ENCODE measurements at places on chromosomes 5 and 9.

DNA sequence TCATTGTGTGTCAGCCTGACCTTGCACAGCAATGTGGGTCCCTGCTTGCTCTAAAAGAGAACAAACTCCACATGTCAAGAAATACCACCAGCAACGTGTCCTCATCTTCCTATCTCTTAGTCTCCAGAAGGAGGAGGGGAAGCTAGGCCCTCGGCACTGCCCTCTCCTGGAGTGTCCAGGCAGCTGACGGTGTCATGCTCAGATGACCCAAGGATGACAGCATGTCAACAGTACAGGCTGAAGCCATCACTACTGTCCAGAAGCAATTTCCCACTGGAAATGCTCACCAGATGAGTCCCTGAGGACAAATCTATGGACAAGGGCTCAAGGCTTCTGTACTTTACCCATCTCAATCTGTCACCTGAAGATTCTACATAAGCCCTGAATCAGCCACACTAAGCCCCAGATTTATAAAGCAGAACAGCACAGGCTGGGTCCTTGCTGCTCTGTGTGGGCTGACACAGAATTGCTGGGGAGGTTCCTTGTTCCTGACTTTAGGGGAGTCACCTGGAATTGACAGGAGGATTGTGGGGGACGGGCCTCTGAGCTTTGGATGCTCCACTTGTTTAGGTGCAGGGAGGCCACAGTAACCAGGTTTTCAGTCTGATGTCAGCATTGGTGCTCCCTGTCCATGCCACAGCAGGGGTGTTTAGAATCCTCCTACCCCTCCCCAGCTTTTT, 210.2 kb downstream of the DAB2IP start:
- DNase-seq, result no peak

- peak; percentile 12 for DNase-seq
Measured at GRCh38 chr5:53381-54174, 38.4 kb upstream of the PLEKHG4B start.

- DNase-seq, result no peak
Measured at GRCh38 chr5:148390914-148391313, 7.2 kb downstream of the FBXO38 start.

GRCh38 chr9:126440940-126441339, 114.3 kb downstream of the MVB12B start:
- no peak for DNase-seq

DNA sequence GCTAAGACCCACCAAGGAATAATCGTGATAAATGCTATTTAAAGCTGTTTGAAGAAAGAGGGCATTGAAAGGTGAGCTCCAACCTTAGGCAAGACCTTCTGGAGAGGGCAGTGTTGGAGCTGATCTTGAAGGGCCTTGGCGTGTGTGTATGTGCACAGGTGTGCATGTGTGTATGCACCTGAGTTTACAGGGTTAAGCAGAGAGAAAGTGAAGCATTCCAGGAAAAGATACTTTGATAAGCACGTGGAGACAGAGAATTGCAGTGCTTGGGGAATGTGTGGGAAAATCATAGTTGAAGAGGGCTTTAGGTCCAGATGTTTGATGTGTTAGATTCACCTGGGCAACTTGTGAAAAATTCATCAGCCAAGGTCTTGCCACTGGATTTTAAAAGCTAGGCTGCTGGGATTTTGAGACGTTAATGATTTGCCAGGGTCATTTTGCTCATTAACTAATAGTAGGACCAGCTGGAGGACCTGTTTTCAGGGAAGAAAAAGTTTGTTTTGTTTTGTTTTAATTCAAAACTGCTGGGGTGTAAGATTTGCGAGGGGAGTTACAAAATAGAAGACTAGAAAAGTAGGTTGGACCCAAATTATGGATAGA, 78.3 kb upstream of the ANKRD55 start:
- no peak for DNase-seq

DNA sequence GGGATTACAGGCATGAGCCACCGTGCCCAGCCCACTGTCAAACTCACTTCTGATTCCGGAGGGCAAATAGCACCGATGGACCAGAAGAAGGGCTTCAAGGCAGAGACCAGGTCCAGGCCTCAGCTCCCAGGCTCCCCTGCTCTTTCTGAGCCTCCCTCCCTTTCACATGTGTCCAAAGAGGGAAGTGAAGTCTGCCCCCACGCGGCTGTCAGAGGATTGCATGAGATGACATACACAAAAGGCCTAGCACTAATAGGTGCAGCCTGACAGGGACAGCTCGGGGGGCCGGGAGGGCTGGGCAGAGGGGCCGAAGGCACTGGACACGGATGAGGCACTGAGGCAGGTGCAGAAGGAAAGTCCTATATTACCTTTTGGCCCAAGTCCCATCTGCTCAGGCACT, 16.1 kb downstream of the FBP1 start:
- DNase-seq, result no peak

DNA sequence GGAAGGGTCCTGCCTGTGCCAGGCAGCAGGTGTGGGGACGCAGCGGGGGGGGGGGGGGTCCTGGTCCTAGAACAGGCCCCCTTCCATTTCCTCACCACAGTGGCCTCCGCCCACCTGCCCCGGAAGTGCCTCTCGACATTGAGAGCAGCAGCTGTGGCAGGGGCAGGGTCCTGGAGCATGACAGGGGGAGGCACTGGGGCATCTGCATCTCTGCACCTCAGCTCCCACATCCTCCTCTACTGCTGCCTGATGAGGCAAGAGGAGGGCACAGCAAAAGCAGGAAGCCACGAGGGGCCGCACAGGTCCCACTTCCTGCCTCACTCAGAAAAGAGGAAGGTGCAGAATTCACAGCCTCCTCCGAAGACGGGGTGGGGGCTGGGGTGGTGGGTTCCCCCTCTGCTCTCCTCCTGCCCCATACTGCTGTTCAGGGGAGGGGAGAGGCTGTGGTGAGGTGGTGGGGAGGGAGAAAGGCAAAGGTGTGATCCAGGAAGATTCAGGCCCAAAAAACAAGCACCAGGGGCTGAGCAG, 14.8 kb downstream of the AKNA start:
- DNase-seq, result no peak

- no peak for DNase-seq
Measured at GRCh38 chr5:151632524-151632923, 41.4 kb upstream of the FAT2 start.

DNA sequence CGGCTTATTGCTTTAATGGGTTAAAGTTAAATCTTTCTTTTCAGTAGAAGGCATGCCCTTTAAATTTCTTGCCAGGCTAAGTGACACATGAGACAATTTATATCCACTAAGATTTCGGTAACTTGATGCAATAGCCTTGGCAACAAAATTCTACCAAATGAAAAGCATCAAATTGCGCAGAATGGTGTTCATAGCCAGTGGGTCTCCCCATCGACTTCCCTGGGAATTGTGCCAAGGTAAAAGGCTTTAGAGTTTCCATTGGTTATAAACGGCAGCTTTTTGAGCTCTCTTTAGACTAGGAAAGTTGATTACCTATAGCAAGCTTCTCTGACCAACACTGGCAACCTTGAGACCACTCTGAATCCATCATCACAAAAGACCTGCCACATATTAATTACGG, 358.4 kb downstream of the ARRDC3 start:
- peak; percentile 73 for DNase-seq

DNA sequence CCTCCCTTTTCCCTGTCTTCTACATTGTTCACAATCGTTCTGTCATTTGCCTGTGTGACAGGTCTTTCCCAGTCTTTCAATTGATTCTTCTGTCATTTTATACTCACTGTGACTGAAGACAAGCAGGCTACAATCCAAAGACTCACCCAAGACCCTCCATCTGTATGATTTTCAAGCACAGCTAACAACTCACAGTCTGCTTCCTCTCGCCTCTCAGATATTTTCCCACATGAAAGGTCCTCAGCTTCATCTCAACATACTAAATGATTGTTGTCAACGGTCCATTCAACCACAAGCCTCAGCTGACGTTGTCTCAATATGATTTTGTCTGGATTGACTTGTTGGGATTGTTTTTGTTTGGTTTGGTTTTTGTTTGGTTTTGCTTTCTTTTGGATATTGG, 346.5 kb downstream of the NFIB start:
- DNase-seq, result no peak

DNA sequence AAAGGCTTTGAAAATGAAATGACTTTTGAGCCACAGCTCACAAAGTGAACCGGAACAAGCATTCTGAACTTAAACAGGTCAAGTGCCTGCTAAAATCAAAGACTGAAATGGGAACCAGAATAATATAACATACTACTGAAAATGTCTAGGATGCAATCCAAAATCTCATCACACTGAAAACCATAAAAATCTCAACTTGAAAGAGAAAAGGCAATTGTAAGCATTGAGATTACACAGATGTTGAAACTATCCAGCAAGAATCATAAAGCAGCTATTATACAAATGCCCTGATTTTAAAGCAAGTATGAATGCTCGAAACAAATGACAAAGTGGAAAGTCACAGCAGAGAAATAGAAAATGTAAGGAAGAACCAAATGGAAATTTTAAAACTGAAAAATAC, 211.5 kb upstream of the GAS1 start:
- no peak for DNase-seq

- DNase-seq, result peak; percentile 30
Measured at GRCh38 chr9:108272349-108272899, 583.4 kb downstream of the ACTL7B start.

GRCh38 chr5:79407591-79407990, 106.3 kb downstream of the HOMER1 start:
- DNase-seq, result no peak

GRCh38 chr9:34663303-34663605, 797 bp upstream of the CCL27 start:
- DNase-seq, result no peak

DNA sequence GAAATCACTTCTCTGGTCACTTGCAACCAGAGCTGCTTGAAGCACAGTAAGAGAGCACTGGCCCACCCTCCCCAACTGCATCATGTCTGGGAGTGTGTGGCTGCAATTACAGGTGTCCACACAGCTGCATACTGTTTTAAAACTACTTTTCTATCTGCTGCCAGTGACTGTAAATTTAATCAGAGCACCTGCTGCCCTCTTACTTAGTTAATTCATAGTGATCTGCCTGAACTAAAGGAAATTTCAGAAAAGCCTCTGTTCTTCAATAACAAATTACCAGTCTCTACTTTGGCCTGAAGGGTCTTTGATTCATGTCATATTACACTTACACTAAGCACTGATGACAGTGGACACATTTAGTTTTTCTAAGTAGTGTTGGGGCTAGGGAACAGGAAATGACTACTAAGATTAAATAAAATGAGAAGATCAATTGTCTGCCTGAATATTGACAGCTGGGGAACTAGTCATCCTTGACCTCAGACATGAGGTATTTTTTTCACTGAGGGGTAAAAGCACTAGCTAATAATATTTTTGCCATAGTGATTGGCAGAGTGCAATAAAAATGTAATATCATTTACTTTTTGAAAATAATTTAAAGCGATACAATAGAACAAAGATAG, 788.9 kb upstream of the GRAMD2B start:
- no peak for DNase-seq

DNA sequence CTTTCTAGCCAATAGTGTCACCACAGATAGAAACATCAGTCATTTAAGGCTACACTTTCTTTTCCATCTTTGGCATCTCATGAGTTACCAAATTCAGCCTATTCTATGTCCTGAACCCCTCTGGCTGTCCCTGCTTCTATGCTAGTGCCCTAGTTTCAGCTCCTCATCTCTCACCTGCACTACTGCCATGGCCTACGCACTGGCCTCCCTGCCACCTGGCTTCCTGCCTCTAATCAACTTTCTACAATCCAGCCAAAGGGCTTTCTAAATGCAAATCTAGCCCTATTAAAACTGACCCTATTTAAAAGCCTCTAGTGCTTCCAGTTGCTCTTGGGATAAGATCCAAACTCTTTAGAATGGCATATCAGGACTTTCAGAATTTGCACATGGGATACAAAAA, 482.9 kb downstream of the TMEM38B start:
- DNase-seq, result no peak

GRCh38 chr5:136622747-136623146, 257.4 kb upstream of the TRPC7 start:
- DNase-seq, result no peak

DNA sequence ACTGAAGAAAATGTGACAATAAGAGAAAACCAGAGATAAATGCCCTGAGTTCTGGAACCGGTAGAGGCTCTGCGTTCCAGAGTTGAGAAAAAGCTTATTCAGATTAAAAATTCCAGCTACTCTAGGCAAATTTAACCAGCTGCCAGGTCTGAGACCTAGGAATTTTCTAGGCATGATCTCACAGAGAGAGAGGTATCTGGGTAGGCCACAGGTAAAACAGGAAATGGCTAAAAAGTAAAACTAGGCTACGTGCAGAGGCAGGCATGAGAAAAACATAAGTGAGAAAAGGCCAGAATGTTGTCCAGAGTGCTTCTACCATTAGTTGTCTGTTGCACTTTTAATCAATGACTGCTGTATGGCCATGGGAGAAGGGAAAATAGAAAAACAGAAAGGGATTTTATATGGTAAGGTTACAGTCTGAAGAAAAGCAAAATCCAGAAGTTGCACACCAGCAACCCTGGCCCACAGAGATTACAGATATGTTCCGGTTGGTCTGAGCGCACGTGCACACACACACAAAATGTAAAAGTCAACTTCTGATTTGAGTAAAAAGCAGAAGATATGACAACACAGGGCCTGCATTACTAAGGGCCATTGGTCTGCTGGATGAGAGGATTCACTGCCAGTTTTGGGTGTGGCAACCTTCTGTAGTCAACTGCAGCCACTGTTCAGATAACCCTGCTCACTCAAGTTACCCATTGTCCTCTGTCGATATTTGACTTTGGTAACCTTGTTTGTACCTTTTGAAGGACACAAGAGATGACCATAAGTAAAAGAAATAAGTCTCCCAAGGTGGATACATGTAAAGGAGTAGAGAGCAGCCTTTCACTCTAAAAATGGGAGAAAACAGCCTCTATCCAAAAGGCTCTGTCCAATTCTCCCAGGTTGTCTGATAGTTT, 266.0 kb downstream of the DTWD2 start:
- DNase-seq, result no peak

DNA sequence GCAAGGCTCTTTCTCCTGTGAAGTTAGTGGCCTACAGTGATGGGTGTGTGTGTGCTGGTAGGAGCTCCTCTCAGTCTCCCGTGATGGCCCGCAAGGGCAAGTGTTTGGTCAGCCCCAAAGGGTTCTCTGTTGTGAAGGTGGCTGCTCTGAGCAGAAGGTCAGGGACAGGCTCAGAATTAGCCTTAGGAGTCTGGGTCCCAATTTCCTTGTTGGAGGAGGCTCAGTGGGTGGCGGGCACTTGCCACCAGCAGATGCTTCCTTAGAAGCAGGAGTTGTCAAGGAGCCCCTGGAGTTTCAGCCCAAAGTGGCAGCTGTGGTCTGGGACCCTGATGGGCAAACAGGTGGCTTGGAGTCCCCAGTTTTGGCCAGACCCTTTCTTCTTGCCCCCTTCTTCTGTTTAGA, 154.4 kb downstream of the MACROH2A1 start:
- no peak for DNase-seq

- no peak for DNase-seq
Measured at GRCh38 chr9:124019771-124020519, 8.4 kb downstream of the LHX2 start.
